Pons (tissue), 1 donor: ENCODE measurements at places on chromosomes 2 and 18.
A peak's percentile ranks its signal among the peaks of the same experiment; 100 is the strongest.

- no peak for DNase-seq
Observed at GRCh38 chr2:118838741-118839455, 8.6 kb downstream of the EN1 start.

DNA sequence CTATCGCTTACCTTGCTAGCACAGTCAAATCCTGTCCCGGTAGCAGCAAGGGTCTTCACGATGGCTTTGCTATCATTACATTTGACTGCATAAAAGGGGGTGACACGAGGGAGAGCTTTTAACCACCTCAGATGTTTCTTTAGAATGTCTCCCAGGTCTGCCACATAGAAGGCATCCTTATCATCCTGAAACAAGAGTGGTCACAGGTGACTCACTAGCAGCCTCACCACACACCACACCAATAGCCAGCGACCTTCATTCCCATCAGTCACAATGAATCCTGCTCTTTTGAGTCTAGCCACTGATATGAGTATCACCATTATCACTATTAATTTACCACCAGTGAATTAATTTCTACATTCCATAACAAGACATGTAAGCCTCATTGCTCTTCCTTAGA, 3.7 kb downstream of the ODC1 start:
- DNase-seq, result no peak

DNA sequence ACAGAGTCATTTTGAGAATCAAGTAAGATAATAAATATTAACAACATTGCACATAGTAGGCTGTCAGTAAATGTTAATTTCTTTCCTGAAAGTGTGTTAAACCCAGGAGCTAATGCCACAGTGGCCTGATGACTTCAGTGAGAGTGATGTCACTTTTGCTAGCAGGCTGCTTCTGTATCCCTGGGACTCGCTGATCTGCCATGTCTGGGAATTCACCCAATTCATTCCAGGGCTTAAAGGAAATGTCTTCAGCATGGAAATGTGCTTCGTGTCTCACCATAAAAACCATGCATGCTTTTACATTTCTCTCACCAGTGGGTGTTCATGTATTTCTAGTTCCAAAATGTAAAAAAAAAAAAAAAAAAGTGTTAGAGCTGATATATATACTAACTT, 56.8 kb upstream of the MAPRE3 start:
- DNase-seq, result no peak

DNA sequence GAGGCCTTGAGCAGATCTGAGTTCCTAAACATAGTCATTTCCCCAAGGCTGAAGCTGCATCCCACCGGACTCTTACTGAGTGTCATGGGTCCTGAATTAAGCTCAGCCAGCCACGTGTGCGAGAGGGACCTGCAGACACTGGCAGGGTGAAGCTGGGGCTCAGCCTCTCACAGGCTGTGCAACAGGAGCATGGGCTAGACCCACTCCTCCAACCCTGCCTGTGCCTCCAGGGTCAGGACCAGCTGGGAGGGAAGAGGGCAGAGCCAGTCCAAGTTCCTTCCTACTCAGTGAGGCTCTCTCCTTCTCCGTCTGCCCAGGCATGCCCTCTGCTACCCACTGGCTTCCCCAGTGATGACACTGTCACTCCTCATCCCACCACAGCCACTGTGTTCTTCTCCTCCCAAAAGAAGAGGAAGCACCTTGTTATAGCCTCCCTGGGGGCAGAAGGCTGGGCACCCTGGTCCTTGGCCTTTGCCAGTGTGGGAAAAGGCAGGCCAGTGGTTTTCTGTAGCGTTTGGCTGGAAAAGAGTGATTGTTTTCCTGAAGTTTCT, 78.9 kb downstream of the KCNF1 start:
- no peak for DNase-seq

DNA sequence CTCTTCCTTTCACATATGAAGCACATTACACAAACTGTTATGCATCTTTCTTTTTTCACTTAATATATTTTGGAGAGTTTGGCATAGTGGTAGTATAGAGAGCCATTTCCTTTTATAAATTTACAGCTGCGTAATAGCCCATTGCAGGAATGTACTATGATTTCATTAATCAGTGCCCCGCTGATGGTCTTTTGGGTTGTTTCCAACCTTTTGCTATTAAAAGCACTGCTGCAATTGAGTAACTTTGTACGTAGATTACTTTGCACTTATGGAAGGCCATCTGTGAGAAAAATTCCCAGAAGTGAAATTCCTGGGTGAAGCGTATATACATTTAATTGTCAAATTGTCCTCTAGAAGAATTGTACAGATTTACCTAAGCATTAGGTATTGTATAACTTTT, 565.3 kb upstream of the ZNF804A start:
- no peak for DNase-seq

DNA sequence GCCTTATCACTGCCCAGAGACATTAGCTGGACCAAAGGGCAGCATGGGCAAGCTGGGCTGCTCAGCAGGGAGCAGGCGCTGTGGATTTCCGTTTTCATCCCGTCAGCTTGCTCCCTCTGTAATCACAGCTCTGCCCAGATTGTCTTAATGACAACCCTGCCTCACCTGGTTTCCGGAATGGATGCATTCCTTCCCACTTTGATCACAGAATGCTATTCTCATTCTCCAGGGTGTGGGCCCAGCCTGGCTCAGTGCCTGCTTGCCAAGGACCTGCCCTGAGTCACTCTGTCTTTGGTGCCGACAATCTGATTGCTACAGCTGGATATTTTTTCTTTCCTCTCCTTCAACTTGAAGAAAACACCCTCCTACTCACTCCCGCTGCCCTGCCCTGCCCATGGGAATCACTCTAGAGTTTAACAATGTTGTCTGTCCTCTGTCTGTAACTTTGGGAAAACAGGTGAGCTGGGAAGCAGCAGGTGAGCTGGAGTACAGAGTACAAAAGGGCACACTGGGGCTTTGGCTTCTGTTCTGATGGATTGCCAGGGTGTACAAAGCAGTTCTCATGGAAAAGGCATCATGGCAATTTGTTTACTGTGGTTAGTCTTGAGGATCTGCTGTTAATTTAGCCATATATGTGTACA, 27.2 kb upstream of the FAM136A start:
- no peak for DNase-seq

GRCh38 chr2:35298493-35298892, 1057.1 kb upstream of the CRIM1 start:
- DNase-seq, result no peak

DNA sequence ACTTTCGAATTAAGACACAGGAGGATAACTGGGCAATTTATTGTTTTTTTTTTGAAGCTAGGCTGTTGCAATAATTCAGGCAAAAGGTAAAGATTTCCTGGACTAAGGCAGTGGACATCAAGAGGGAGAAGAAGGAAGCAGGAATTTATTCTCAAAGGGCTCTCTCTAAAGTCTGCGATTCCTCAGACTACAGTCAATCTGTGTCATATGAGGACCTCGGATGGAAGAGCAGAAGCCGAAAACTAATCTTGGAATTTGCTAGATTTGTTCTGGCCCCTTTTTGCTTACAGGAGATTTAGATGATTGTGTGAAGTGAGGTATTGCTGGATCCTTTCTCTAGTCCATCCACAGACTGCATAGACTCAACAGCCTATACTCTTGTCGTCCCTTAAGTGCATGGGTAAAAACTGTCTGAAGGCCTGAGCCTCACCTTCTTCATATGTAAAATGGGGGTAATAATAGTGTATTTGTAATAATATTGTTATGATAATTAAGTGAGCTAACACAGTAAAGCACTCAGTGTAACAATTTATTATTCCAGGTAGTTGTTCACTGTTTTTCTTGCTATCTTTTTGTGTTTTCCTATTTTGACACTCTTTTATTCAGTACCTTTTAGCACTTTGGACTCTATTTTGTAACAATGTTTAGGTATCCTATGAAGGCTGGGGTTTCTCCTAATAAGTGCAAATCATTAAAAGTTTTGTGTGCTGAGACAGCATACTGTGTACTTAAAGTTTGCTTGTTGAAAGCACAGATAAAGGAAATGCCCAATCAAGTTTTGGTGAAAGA, 54.2 kb upstream of the NT5C1B start:
- DNase-seq, result no peak

- DNase-seq, result peak; percentile 67
Observed at GRCh38 chr2:96923810-96924774, 54.2 kb upstream of the SEMA4C start.

DNA sequence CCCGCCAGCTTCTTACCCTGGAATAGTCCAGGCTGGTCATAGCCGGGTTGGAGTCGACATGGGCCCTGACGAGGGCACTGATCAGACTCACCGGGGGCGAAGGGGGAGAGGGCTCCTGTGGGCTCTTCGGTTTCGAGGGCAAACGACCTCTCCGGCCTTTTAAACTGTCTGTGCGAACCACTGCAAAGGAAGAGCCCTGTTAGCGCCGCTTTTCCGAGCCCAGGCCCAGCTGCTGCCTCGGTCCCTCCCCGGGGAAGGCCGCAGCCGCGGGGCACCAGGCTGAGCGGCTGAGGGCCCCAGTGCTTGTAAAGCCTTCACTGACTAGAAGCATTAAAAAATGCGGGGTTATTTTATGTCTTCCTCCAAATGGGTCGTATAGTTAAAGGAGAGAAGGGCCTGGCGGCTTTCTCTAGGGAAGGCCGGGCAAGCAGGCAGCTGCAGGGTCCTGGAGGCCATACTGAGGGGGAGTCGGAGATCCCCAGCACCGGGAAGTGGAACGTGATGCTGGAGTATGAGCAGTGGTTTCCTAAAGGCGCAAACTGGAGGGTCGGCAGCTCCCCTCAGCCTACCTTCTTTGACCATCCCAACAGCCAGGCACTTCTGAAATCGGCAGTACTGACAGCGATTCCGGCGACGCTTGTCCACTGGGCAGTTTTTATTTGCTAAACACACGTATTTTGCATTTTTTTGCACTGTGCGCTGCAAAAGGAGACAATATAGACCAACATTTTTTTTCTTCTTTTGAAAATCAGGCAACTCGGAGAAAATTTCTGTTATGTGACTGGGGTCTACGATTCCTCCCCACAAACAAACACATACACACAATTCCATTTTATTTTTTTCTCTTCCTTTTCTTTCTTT, 4.5 kb downstream of the NR4A2 start:
- no peak for DNase-seq

DNA sequence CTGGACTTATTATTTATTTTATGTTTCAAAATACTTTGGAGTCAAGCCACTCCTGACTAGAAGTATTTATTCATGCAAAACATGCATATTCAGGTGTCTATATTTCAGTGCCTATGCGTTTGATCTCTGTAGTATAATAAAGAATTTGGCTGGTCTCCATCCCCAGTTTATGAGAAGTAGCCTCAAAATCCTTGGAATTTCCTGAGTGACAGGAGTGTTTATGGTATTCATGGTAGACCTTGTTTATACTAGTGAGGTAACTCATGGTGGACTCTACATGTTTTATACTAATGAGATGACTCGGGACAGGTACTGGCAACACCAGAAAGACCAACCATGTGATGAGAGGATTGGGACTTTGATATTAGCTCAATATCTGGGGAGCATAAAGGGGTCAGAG, 43.9 kb upstream of the CSRNP3 start:
- no peak for DNase-seq

DNA sequence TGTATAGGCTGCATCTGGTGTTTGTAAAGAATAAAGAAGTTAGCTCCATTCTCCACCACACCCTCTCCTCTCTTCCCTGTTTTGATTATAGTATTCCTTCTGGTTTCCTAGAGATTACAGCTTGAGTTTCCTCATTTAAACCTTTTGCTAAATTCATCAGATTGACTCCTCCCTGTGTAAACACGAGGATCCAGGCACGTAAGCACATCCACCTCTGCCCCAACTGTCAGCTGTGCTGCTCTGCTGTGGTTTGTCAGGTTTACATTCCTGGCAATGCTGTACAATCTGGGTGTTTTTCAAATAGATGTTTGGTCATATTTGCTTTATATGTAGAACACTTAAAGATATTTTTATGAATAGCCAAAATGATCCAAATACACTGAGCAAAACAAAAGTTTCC, 302.8 kb downstream of the PTGR3 start:
- no peak for DNase-seq

- DNase-seq, result no peak
Observed at GRCh38 chr18:36817039-36817438, 11.8 kb downstream of the TPGS2 start.

DNA sequence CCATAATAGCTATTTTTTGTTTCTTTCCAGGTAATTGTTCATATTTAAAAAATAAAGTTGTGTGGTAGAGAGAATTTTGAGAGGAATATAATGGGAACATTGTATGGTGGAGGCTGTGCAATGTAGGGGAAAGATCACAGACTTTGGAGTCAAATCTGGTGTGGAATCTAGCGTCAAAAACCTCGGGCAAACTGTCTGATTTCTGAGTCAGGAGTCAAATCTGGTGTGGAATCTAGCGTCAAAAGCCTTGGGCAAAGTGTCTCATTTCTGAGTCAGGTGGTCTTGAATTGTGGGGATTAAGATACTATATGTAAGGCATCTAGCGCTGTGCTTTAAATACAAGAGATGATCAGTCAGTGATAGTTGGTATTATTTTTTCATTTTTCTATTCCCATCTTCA, 5.1 kb downstream of the PTPN4 start:
- DNase-seq, result no peak

GRCh38 chr2:3264010-3264744, 113.4 kb downstream of the EIPR1 start:
- DNase-seq, result no peak

GRCh38 chr2:20382965-20383810, 32.5 kb upstream of the PUM2 start:
- no peak for DNase-seq

- peak; percentile 76 for DNase-seq
Observed at GRCh38 chr2:65430603-65431420, 1.6 kb downstream of the SPRED2 start.

DNA sequence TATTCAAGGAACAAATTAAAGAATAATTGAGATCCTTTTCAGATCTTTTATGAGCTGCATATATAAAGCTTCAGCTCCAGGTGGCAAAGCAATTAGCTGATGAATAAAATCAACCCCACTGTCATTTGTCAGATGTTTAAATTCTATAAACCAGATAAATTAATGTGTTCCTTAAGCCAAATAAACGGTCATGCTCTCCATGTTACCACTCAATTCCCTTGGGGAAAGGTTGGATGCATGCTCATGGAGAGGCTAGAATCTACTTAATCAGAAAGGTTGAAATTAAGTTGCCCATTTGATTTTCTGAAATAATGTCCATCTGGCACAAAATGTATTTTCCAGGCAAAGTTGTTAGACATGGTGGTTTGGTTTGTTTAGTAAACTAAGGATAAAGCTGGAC, 282.5 kb upstream of the SPRED2 start:
- DNase-seq, result no peak

GRCh38 chr2:216754336-216754735, 59.0 kb upstream of the IGFBP5 start:
- no peak for DNase-seq

- DNase-seq, result no peak
Observed at GRCh38 chr2:238101891-238102841, 2.0 kb downstream of the ESPNL start.
